ENCODE measurements at places on chromosomes 12 and 14.
A peak's percentile ranks its signal among the peaks of the same experiment; 100 is the strongest.

DNA sequence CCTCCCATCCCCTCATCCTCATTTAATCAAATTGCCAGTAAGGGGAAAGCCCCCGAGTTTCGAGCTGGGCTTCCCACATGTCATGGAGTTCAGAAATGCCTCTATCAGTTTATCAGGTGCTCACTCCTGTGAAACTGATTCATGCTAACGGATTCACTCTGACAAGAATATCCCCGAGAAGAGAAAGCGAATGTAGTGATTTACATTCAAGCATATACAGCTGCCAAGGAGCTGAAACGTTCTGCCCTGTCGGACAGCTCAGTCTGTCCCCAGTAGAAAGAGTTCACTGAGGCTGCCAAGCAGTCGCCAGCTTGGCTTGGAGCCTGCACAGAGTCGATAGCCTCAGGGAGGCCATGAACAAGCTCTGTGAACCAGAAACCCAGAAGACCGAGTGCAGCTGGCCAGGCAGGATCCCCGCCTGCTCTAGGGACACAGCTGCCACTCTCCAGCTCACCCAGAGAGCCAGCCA, 88.4 kb downstream of the TMCC3 start:
- no peak for DNase-seq

DNA sequence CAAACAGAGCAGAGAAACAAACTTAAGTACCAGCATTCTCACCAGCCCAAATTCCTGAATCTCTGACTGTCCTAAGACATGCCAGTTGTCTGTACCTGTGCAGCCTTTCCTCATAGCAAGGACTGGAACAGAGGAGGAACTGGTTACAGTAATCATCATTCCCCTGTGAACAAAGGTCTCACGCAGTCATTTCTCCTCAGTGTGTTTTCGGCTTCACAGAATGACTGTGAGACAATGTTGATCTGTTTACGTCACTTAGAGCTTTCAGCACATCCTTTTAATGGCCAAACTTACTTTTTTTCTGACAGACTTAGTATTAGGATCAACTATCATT, 169.0 kb downstream of the FBXL14 start:
- DNase-seq: no peak

GRCh38 chr12:64951944-64952343, 127.5 kb downstream of the TBC1D30 start:
- DNase-seq: no peak

DNA sequence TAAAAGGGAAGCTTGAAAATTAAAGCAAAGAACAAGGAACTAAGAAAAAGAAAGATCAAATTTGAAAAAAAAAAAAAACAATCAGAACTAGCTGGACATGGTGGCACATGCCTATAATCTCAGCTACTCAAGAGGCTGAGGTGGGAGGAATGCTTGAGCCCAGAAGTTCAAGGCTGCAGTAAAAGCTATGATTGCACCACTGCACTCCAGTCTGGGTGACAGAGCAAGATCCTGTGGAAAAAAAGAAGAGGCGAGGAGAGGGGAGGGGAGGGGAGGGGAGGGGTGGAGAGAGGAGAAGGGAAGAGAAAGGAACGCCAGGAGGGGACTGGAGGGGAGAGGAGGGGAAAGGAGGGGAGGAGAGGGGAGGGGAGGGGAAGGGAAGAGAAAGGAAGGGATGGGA, 43.0 kb downstream of the EEA1 start:
- no peak for DNase-seq

DNA sequence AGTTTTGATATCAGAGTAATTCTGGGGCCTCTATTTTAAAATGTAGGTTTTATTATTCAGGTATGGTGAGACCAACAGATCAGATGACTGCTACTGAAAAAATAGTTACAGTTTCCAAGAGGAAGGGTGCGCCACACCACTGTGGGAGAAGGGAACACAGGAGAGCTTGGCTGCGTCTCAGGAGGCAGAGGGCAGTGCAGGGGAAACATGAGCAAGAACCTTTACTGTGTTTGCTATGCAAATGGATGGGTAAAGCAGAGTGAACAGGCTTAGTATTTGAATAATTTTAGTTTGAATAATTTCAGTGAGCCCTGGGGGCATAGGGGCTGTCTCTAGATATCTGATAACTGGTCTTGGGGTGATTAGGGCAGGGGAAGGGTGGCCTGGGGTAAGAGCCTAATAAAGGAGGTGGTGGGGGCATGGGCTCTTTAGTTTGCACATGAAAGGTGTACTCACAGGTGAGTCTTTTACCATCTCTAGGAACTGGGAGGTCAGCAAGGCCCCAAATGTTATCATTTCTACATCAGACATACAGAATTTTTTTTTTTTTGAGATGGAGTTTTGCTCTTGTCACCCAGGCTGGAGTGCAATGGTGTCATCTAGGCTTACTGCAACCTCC, 196.8 kb upstream of the NEDD1 start:
- DNase-seq: no peak

DNA sequence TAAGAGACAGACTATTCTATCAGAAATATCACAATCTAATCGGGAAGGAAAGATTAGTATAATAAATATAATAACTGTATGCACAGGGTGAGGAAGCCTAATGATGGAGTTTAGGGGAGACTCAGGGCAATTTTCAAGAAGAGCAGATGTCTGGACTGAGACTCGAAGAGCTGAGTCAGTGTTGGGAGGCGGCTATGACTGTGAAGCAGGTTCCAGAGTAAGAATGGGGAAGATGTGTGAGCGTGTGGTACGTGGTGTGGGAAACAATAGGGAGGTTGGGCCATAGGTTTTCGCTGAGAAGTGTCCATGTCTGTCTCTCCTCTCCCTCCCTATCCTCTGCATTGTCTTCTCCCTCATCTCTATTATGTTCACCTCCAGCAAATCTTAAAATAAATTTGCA, 85.6 kb downstream of the LMO3 start:
- no peak for DNase-seq

- peak; percentile 30 for DNase-seq
Observed at GRCh38 chr12:42299392-42300308, 26.2 kb downstream of the ZCRB1 start.

GRCh38 chr12:93502802-93503623, 35.7 kb downstream of the MRPL42 start:
- DNase-seq: peak; percentile 41

- no peak for DNase-seq
Observed at GRCh38 chr12:80269803-80270552, 170.6 kb downstream of the OTOGL start.

- no peak for DNase-seq
Observed at GRCh38 chr14:91414475-91414833, 3.2 kb downstream of the CCDC88C start.

- DNase-seq: no peak
Observed at GRCh38 chr12:44000309-44000952, 164.6 kb downstream of the TMEM117 start.

DNA sequence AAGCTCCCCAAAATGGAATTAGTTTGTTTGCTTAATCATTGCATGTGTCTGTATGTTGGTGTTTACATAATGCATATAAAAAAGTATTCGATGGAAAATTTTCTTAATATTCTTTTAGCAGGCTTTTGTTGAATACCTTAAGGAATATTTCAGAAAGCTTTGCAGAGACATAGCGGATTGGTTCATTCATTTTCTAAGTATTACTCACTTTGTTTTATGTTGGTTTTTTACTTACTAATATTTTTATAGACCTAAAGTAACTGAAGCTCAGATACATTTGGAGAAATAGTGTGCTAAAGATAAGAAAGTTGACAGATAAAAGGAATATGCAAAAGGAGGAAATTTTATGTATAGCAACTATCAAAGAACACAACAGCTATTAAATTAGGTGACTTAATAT, 191.0 kb downstream of the ERC1 start:
- DNase-seq: no peak

- DNase-seq: no peak
Observed at GRCh38 chr12:14279845-14280244, 85.6 kb upstream of the ATF7IP start.

DNA sequence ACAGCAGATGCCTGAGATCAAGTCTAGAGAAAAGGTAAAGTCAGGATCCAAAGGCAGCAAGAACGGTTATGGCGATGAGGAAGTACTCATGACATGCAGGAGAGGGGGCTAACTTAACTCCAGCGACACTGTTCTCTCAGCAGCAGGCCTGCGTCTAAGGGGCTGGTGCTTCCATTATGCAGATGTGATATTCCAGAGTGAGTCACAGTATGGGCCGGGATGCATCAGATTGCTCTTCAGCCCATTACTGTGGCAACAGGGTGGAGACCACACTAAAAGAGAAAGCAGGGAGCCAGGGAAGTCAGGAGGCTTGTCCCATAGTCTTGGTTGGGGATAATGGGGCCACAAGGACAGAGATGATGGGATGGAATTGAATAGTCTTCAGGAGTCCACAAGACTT, 151.8 kb upstream of the NTF3 start:
- DNase-seq: no peak

- DNase-seq: no peak
Observed at GRCh38 chr14:96497586-96497985, 4.6 kb upstream of the PAPOLA start.

GRCh38 chr12:100555722-100556121, 17.8 kb upstream of the GAS2L3 start:
- DNase-seq: no peak

- DNase-seq: no peak
Observed at GRCh38 chr14:67360470-67361206, 510 bp downstream of the EIF2S1 start.

GRCh38 chr14:58707949-58708348, 70.2 kb downstream of the DACT1 start:
- no peak for DNase-seq

DNA sequence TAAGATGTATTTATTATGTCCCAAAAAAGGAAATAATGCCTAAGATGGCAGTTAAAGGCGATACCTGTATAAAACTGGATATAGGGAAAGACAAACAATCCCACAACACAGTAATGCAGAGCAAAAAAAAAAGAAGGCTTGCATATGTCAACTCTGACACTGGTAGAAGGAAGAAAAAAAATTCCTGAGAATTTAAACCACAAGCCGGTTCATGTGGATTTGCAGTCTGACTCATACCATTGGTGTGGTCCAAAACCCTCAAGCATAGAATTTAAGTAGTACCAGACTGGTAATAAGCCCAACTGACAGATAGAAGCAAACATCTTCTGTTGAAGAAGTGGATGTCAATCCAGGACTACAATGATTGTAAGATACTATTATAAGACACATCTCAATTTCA, 7.2 kb downstream of the DNAI7 start:
- DNase-seq: no peak

- no peak for DNase-seq
Observed at GRCh38 chr12:916240-916639, 33.3 kb downstream of the RAD52 start.

GRCh38 chr12:88865537-88865936, 285.3 kb upstream of the KITLG start:
- DNase-seq: no peak

- no peak for DNase-seq
Observed at GRCh38 chr14:99524804-99525698, 43.8 kb downstream of the CCNK start.

DNA sequence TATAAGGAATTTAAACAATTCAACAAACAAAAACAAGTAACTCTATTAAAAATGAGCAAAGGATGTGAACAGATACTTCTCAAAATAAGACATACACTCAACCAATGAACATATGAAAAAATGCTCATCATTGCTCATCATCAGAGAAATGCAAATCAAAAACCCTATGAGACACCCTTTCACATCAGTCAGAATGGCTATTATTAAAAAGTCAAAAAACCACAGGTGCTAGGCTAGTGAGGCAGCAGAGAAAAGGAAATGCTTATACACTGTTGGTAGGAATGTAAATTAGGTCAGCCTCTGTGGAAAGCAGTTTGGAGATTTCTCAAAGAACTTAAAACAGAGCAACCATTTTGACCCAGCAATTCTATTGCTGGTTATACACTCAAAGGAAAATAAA, 52.0 kb downstream of the NAV3 start:
- no peak for DNase-seq

DNA sequence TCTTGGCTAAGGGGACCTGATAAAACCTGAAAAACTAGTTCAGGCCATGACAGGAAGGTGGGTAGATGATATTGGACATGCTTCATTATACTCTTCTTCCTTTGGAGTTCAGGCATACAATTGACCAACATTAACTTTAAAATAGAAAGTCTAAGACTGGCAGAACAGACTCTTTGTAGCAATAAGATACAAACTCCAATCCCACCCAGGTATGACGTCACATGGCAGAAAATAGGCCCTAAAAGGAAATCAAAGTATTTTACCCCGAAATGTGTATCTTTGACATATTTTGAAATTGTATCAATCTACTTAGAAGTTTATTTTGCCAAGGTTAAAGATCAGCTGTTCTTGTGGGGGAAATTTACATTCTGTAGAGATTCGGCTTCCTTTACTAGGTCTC, 198.1 kb upstream of the LRIG3 start:
- DNase-seq: no peak

DNA sequence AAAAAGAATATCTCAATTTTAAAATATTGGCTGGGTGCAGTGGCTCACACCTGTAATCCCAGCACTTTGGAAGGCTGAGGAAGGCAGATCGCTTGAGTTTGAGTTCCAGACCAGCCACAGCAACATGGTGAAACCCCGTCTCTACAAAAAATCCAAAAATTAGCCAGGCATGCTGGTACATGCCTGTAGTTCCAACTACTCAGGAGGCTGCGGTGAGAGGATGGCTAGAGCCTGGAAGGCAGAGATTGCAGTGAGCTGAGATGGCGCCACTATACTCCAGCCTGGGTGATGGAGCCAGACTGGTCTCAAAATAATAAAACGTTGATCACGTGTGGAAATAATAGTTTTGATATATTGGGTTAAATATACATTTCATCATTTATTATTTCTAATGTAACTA, 5.7 kb downstream of the MTRFR start:
- DNase-seq: no peak

DNA sequence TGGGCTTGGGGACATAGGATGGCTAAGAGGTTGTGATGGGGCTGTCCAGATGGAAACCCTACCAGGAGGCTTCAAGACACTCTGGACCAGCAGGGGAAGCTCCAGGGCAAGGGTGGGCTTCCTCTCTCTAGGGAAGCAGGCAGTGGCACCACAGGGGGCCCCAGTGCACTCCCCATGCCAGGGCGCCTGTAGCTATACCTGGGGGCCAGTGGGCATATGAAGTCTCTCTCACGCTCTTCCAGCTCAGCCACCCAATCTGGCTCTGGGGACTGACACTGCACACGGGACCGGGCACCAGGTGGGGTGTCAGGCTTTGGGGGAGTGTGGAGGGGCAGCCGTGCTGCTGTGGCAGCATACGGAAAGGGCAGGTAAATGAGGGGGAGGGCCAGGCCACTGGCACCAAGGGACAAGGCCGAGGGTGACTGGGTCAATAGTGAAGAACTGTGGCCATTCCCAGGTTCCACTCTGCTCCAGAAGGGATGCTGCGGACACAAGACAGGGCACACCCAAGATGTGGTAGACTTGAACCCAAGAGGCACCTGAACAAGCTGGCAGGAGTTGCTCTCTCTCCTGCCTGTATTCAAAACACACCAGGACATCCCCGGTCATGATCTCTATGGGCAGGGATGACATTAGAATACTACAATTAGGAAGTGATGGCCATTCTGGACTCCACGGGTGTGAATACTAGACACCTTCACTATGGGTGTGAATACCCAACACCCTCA, 27.5 kb downstream of the RFLNA start:
- no peak for DNase-seq

- no peak for DNase-seq
Observed at GRCh38 chr14:57871459-57872080, 5.7 kb upstream of the SLC35F4 start.

Data from stimulated activated CD4-positive, alpha-beta T cell treated with anti-CD3 and anti-CD28 coated beads, Interleukin-1b, Interleukin-23, amount 100 ng/mL, for 24 hours (primary cell).